Hair follicle dermal papilla cell (primary cell): ENCODE measurements at places on chromosomes 3 and 15. TPM values are rescaled to one million over a fixed set of nuclear protein-coding genes. Genes with fewer than 3 reads are reported as not detected.

TICRR gene
- 0.65 and 0.73 TPM in 2 replicates for total RNA-seq

SERPINI2 gene
- total RNA-seq, result not detected in 2 replicates

PLD1 gene
- 32.8 and 40.7 TPM in 2 replicates for total RNA-seq

P3H2 gene
- total RNA-seq, result 11.0 and 11.8 TPM in 2 replicates

SLC7A14 gene
- 3.6 and 4.4 TPM in 2 replicates for total RNA-seq

RLBP1 gene
- not detected in 2 replicates for total RNA-seq

GPR62 gene
- total RNA-seq, result not detected in 2 replicates

GOLGA6A gene
- total RNA-seq, result not detected in 2 replicates

CAMKV gene
- total RNA-seq, result not detected in 2 replicates
